Suppressor macrophage treated with lipopolysaccharide for 4 hours (primary cell): ENCODE measurements at places on chromosomes 5 and 9.

DNA sequence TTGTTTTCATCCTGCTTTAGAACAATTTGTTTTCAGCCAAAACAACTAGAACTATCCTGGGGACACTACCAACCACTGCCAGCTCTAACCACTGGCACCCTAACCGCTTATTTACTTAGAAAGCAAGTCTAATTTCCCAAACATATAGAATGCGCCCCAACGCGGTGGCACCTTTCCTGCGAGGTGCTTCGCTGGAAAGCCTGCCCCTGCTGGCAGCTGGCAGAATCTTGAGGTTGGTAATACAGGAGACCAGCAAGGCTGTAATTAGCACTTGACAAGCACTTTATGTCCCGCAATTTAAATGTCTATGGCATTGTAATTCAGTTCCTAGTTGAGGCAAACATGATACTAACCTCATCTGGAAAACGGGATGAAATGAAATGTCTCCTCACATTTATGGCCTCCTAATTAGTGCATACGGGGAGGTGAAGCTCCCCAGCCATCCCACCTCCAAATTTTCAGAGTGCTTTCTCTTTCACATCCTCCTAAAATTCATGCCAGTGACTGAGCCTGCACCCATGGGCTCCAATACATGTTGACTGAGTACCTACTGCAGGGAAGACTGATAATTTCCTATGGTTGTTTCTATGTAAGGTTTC is 30.4 kb downstream of the GABBR2 start:
- DNase-seq = peak; percentile 4

DNA sequence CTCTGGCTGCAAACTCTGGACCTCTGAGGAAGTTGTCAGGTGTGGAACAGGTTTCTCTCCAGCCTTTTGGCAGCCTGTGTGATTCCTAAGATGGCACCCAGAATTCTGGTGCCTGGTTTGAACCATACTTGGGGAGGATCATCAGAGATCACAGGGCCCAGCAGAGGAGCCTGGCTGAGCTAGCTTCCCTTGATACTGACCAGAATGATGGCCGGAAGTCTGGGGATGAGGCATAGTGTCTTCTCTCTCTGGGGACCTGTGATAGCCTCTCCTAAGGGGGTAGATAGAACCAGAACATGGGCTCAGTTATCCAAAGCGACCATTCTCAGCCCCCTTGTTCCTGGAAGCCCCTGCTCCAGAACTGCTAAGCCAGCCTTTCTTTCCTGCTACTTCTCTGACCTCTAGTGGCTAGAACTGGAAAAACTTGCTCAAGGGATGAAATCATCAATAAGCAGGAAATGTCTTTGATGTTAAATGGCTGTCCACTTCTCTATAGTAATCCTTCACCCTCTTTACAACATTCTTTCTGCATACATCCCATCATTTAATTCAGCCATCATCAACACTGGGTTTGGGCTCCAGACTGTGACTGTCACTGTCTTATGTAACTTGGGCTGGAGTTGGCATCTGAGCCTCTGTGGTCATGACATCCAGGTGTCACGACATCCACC is 55.1 kb downstream of the C9orf152 start:
- peak; percentile 75 for DNase-seq

DNA sequence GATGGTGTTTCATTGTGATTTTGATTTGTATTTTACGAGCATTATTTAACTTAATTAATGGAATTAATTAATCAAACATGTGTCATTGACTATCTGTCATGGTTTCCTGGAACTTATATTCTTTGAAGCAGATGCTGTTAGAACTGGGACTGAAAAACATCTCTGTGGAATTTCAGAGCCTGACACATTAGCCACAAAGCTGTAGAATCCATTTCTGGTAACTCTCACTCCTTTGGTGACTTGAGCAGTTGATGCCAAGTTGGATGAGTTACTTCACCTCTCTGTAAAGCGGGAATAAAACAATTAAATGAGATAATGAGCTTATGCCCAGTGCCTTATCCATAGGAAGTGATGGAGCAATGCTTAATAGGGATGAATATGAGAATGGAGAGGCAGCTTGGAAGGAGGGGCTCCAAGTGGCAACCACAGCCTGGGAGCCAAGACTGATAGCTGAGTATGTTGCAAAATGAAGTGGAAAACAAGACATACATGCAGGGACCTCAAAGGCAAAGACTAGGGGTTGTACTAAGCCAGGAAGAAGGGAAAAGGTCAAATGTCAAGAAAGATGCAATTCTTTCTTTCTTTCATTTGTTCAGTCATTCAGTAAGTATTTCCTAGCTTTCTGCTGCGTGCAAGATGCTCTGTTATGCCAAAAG is 23.1 kb upstream of the ADRA1B start:
- DNase-seq = no peak

- no peak for DNase-seq
Observed at GRCh38 chr5:1501372-1502045, 22.3 kb downstream of the LPCAT1 start.

GRCh38 chr5:66862020-66862419 is 265.8 kb downstream of the MAST4 start:
- no peak for DNase-seq

- peak; percentile 11 for DNase-seq
Observed at GRCh38 chr5:139272471-139273321, 20.8 kb upstream of the MATR3 start.
